ENCODE measurements at places on chromosomes 12 and 14.

GRCh38 chr12:11808931-11809330 lies 159.5 kb downstream of the ETV6 start:
- no peak for DNase-seq

- no peak for DNase-seq
Observed at GRCh38 chr14:73142216-73142615, 5.9 kb downstream of the PSEN1 start.

- DNase-seq, result no peak
Observed at GRCh38 chr12:58316926-58317325, 375.6 kb downstream of the ATP23 start.

GRCh38 chr14:61177279-61178225 lies 103.6 kb downstream of the TMEM30B start:
- DNase-seq, result no peak

Measured in activated naive CD4-positive, alpha-beta T cell treated with anti-CD3 and anti-CD28 coated beads, Interleukin-2, amount 10 ng/mL, durations not matched to agents 7 days and 5 days (primary cell).